Ovary (tissue), 10 donors: ENCODE measurements at places on chromosomes 16 and 17.
A peak's percentile ranks its signal among the peaks of the same experiment; 100 is the strongest.

DNA sequence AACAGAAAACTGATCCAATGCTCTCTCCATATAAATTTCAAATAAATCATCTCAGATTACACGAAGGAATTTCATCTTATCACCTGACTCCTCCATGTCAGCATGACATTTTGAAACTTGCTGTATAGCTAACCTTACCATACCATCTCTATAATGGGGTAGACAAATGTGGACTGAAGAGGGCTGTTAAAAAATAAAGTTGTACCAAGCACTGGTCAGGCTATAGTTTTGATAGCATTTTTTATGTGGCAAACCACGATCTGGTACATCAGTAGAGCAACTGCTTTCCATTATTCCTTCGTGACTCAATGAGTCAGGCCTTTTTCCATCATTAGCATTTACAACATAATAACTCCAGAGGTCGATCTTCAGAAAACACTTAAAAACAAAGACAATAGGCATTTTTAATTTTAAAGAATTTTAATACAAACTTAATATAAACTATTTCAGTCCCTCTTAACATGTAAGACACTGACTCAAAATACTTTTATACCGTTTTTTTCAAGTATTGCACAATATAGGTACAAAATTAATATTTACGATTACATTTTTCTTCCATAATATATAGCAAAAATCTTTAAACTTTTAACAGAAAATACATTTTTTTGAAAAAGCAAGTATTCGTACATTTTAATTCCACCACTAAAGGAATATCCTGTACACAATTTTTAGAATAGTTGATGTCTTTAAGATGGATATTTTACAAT is 4.2 kb downstream of the TOB1 start:
- no peak for DNase-seq

GRCh38 chr17:76427501-76428231 is 25.3 kb downstream of the UBE2O start:
- no peak for DNase-seq

- DNase-seq: no peak
These were observed 6.4 kb downstream of the CUEDC1 start for GRCh38 chr17:57948555-57949420.

DNA sequence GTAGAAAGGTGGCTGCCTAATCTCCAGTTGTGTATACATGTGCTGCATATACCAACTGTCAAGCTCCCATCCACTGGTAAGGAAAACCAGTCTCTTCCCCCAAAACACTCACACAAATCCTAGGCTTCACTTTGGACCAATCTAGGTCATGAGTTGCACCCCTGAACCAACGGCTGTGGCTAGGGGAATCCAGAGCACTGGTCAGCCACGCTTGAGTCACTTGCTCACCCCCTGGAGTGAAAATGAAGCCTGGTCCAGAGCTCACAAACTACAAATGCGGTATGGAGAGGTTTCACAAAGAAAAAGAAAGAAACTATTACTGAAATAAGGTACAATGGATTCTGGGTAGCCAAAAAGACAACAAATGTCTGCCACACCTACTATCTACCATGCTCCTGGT is 66.1 kb upstream of the NLK start:
- no peak for DNase-seq

- DNase-seq: peak; percentile 61
These were observed 107.3 kb upstream of the MAF start for GRCh38 chr16:79707876-79708275.

GRCh38 chr16:22385196-22385595 is 10.8 kb upstream of the CDR2 start:
- DNase-seq: no peak

GRCh38 chr17:60971515-60972369 is 294.1 kb downstream of the BCAS3 start:
- DNase-seq: no peak

GRCh38 chr16:57537581-57538234 is 1.3 kb upstream of the CCDC102A start:
- no peak for DNase-seq

DNA sequence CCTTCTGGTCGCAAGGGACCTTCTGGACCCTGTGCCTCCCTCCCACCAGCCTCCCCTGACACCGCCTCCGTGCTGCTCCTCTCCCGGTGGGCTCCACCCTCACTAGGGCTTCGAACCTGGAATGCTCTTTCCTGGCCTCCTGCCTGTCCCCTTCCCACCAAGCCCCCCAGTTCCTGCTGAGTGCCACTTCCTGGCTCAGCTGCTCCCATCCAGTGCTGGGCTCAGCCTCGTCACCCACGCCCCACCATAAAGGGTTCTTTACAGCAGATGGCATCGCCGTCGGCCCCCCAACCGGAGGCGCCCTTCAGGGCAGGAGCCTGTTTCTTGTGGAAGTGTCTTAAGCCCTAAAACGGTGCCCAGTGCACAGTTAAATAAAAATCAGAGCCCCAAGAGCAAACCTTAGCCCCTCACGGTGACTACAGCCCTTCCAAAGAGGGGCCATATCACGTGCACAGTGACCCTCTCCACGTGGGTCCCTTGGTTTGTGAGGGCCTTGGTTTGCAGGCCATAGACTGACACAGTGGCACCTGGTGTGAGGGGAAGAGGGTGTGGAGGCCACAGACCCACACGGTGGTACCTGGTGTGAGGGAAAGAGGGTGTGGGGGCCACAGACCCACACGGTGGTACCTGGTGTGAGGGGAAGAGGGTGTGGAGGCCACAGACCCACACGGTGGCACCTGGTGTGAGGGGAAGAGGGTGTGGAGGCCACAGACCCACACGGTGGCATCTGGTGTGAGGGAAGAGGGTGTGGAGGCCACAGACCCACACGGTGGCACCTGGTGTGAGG is 111.4 kb downstream of the METRNL start:
- peak; percentile 39 for DNase-seq

- no peak for DNase-seq
These were observed 154.3 kb upstream of the ZFHX3 start for GRCh38 chr16:73202161-73202729.

DNA sequence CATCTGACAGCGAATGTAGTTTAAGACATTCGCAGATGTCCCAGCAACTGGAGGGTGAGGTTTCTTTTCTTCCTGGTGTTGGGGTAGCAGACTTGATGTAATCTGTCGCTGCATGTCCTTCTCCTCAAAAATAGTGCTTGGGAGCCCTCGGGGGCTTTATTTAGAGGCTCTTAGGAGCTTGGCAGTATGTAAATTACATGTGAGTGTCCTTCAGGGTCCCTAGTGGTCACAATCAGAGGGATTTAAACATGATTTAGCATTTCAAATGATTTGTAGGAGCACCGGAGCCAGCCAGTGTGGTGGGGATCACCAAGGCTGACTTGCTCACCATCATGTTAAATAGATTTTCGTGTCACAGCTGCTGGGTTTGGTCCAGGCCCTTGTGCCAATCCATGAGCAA is 8.8 kb upstream of the SALL1 start:
- DNase-seq: no peak

DNA sequence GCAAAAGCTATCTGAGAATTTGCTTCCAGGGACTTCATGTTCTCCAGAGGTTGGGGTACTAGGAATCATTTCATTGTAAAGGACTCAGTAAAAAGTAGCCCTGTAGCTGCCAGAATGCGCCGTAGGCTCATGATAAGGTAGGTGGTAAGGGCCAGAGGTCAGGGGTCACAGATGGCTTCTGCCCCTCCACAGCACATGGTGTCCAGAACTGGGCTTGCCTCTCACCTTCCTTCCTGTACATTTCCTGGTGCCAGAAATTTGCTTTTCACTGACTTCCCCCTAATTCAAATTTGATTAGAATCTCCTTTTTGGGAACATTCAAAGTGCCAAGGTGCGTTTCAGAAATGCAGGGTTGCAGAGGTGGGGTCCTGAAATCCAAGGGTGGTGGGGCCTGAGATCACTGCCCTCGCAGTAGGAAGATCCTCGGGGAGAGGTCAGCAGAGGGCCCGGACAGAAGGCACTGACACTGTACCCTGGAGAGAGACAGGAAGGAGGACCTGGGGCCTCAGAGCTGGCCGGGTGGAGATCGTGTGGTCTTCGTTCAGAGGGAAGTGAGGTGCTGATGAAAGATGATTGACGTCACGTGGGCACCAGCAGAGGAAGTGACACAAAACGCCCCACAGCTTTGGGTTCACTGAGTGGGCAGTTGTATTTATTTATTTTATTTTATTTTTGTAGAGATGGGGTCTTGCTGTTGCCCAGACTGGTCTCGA is 25.5 kb upstream of the METRNL start:
- peak; percentile 36 for DNase-seq

- no peak for DNase-seq
These were observed 31.1 kb upstream of the PAFAH1B1 start for GRCh38 chr17:2562162-2562858.

- DNase-seq: peak; percentile 94
These were observed 22.5 kb downstream of the CCR7 start for GRCh38 chr17:40542558-40543411.

- DNase-seq: no peak
These were observed 11.6 kb upstream of the RNF213 start for GRCh38 chr17:80248894-80249710.

DNA sequence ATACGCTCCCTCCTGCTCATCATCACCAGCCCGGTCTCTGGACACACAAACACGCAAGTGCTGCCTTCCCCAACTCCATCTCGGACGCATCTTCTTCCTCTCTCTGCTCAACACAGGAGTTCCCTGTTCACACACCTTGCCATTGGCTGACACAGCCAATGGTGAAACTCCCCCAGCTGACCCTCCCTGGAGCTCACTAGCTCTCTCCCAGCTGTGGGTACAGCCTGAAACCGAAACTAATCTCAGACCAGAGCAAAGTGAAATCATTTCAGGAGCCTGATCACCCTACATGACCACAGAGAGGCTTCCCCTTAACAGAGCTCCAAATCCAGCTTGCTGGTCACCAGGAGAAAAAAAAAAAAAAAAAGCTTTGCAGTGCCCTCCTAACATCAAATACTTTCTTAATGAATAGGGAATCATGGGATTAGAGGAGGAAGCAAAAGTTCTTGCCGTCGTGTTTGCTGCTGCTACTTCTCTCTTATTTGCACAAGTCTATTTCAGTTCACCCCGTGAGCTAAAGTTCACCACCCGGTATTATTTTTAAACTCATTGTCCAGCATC is 8.3 kb downstream of the CUEDC1 start:
- DNase-seq: peak; percentile 45

DNA sequence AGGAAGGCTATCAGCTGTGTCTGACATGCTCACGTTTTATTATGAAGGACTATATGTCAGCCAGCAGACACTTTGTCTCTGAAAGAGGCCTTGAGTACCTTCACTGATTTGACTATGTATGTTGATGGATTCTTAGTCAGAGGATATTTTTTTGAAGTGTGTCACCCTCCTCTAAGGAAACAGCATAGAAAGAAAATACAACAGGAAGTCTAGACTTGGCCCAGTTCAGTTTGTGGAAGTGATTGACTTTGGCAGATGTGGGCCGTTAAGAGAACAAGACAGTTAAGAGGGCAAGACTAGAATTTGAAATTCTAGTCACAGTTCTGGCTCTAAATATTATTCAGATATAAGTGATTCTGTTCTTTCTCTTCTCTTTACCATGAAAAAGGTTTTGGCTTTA is 471.5 kb downstream of the CDH8 start:
- no peak for DNase-seq

DNA sequence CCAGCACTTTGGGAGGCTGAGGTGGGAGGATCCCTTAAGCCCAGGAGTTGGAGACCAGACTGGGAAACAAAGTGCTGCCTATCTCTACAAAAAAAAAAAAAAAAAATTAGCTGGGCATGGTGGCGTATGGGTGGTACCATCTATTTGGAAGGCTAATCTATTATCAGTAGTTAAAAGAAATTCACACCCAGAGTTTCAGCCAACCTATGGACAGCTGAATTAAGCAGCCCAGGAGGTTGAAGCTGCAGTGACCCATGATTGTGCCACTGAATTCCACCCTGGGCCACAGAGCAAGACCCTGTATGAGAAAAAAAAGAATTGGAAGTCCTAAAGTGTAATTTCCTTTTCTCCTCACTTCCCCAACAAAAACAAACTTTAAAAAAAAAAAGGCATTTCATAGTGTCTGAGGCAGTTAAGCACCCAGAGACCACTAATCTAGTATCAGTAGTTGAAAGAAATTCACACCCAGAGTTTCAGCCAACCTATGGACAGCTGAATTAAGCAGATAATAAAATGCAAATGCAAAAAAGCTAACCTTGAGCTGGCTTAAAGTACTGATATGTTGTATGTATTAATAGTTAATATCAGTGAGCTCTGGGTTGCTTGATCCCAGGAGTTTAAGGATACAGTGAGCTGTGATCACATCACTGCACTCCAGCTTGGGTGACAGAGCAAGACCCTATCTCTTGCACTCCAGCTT is 18.1 kb downstream of the CLTC start:
- DNase-seq: no peak

GRCh38 chr17:31649302-31649701 is 209.7 kb downstream of the COPRS start:
- no peak for DNase-seq

DNA sequence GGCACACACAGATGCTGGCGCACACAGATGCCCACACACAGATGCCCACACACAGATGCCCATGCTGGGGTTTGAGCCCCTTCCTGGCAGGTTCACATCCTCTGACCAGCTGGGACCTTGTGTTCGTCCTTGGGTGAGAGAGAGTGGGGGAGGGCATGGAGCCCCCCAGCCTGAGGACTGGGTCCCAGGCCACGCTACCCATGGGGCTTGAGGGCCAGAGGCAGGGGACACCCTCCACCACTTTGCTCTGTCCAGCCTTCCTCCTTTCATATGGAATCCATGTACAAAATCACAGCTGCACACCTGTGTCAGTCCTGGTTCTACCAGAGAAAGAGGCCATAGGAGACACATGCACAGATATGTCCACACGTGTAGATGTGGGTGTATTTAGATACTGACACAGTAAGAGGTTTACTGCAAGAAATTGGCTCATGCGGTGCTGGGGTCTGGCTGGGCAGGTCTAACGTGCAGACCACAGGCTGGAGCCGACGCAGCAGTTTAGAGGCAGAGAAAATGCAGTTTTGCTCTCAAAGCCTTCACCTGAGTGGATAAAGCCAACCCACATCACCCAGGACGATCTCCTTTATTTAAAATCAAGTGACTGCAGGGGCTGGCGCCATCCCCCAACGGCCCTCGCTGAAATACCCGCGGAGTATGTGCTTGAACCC is 10.8 kb downstream of the SLC22A31 start:
- no peak for DNase-seq

DNA sequence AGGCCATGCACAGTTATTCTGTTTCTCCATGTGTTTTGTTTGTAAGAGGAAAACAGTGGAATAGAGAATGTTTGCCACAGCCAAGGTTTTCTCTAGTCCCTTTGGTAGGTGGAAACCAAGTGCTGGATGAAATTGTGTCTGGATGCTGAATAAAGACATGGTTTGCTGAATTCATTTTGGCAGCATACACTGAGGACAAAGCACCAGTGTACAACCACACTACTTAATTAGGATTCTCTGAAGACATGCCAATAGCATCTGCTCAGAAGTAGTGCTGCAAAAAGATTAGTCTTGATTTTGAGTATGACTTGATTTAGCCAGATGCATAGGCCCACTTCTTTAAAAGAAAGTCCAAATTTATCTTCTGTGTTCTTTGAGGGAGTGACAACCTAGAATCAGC is 230.5 kb upstream of the CACNG5 start:
- no peak for DNase-seq
